Uterus (tissue), 4 donors: ENCODE measurements at places on chromosomes 2 and 18. TPM values are rescaled to one million over a fixed set of nuclear protein-coding genes. Genes with fewer than 3 reads are reported as not detected.

GRCh38 chr18:42564761-42565160 lies 550.7 kb downstream of the RIT2 start:
- no peaks in the 10 kb centered on the region for H3K36me3 ChIP-seq
- H3K4me3 ChIP-seq, result no peak overlapping the region
- no peak overlapping the region for H3K27ac ChIP-seq

- no peak overlapping the region for H3K4me3 ChIP-seq
- DNase-seq, result no peak
- H3K4me1 ChIP-seq, result no peaks in the 10 kb centered on the region
- H3K27ac ChIP-seq, result no peak overlapping the region
- H3K27me3 ChIP-seq, result no peaks in the 10 kb centered on the region
Measured at GRCh38 chr2:59236723-59237122, 995.6 kb upstream of the FANCL start.

GRCh38 chr2:241914542-241914941 lies 45.0 kb downstream of the RTP5 start:
- no peaks in the 10 kb centered on the region for H3K36me3 ChIP-seq
- no peaks in the 10 kb centered on the region for H3K27me3 ChIP-seq
- H3K27ac ChIP-seq, result no peak overlapping the region
- no peaks in the 10 kb centered on the region for H3K4me1 ChIP-seq
- no peak overlapping the region for H3K4me3 ChIP-seq

DNA sequence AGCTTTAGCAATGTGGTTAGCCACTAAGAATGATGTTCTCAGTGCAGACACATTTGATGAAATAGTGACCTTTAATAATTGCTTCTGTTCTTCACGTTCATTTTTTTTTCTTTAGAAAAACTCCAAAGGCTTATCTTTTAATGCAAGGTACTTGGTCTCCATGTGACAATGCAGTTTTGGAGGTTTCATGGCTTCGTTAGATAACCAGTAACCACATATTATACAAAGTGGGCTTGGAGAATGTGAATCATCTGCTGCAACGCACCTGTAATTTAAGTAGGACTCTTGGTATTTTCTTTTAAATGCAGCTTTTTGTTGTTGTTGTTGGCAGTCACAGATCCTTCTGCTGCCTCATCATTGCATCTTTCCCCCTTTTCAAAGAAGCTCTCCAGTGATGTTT lies 1606.3 kb downstream of the SUCLG1 start:
- H3K36me3 ChIP-seq, result no peaks in the 10 kb centered on the region
- DNase-seq, result no peak
- no peak overlapping the region for H3K4me3 ChIP-seq
- no peak overlapping the region for H3K27ac ChIP-seq
- H3K4me1 ChIP-seq, result no peaks in the 10 kb centered on the region
- H3K27me3 ChIP-seq, result no peaks in the 10 kb centered on the region

GRCh38 chr2:138893746-138894145 lies 113.6 kb upstream of the NXPH2 start:
- H3K36me3 ChIP-seq, result no peaks in the 10 kb centered on the region
- H3K4me1 ChIP-seq, result no peaks in the 10 kb centered on the region
- no peak for DNase-seq
- no peaks in the 10 kb centered on the region for H3K27me3 ChIP-seq
- H3K4me3 ChIP-seq, result no peak overlapping the region
- H3K27ac ChIP-seq, result no peak overlapping the region

GRCh38 chr2:126916744-126917143 lies 18.1 kb downstream of the TEX51 start:
- H3K27ac ChIP-seq, result no peak overlapping the region
- no peaks in the 10 kb centered on the region for H3K36me3 ChIP-seq
- no peak for DNase-seq
- H3K27me3 ChIP-seq, result no peaks in the 10 kb centered on the region

DNA sequence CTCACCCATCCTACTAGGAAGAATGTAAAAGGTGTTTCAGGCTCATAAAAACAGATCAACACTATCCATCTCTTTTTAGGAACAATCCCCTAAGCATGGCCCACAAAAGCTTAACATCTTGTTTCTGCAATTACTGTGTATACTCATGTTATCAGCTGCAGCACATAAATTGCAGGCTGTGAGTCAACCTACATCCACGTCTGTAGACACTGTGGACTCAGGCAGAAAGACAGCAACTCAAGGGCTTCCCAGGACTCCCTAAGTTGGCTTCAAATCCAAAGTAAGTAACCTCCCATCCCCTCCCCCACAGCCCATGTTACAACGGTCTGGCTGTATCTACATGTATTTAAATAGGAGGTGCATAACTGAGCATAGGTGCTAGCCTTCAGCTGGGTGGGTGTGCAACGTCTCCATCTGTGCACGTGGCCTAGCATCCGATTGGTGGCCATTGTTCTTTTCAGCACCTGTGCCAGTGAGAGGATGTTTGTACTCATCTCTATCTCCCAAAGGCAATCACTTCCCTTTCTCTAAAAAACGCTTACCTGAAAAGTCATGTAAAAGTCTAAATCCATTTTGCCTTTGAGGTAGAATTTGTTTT lies 30.1 kb downstream of the UXS1 start:
- no peaks in the 10 kb centered on the region for H3K36me3 ChIP-seq
- no peaks in the 10 kb centered on the region for H3K4me1 ChIP-seq
- H3K4me3 ChIP-seq, result no peak overlapping the region
- H3K27me3 ChIP-seq, result no peaks in the 10 kb centered on the region
- DNase-seq, result no peak
- no peak overlapping the region for H3K27ac ChIP-seq

DNA sequence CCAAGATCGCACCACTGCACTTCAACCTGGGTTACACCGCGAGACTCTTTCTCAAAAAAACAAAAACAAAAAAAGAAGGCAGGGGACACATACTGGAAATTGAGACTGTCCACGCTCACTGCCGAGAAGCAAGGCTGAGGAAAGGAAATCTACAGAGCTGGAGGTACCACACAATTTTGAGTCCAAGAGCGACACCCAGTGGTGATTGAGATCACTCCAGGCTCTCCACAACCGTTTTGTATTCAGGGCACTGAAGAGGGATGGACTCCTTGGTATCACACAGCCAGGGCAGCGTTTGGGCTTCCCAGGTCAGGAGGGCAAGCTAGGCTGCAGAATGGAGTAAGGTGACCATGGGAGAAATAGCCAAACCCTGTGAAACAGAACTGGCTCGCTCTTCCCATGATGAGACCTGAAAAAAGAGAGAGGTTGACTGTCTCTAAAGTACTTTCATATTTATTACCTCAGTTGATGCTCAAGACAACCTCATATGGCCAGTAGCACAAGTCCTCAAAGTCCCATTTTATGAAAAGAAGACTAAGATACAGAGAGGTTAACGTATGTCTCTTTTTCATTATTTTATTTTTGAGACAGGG lies 74.5 kb upstream of the YPEL5 start:
- H3K4me3 ChIP-seq, result no peak overlapping the region
- no peaks in the 10 kb centered on the region for H3K4me1 ChIP-seq
- H3K36me3 ChIP-seq, result no peaks in the 10 kb centered on the region
- no peak overlapping the region for H3K27ac ChIP-seq
- H3K27me3 ChIP-seq, result no peaks in the 10 kb centered on the region

The STARD6 gene
- not detected for total RNA-seq

The PPP4R1 gene
- total RNA-seq, result 220 TPM

The MC2R gene
- not detected for total RNA-seq
